Gastroesophageal sphincter (tissue), 4 donors: ENCODE measurements at places on chromosomes 16 and 17.

- ATAC-seq = no peak
Measured at GRCh38 chr16:17072104-17072503, 398.7 kb downstream of the XYLT1 start.

- peak; percentile 61 for ATAC-seq
Measured at GRCh38 chr16:85872734-85873133, 26.2 kb upstream of the IRF8 start.

- ATAC-seq = no peak
Measured at GRCh38 chr17:77872714-77873499, 85.6 kb upstream of the TNRC6C start.

GRCh38 chr16:3889059-3889458 lies 8.5 kb upstream of the CREBBP start:
- no peak for ATAC-seq

DNA sequence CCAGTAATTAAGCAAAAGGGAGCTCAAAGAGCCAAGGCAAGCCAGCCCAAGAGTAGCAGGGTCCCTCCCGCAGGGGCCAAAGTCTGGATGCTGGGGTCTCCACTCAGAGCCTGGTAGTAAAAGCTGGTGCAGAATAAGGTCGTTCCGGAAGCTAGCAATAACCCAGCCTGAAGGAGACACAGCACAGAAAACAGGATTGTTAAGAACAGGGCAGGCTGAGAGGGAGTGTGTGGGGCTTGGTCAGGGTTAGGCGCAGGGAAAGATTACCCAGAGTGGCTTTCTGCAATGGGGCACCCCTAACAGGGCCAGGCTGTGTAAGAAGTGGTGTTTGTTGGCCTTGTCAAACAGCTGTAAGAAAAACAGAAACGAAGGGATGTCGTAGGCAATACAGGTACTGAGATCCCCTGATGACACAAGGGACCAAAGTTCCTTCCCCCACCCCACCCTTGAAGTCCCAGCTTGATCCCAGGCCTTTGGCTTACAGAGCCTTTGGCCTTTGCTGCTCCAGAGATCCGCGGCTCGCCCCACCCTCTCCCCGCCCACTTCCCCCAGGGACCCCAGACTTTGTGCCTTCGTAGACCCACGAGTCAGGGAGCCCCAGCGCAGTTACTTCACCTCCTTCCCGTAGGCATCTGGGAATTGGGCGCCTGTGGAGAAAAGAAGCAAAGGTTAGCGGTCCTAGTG lies 712 bp downstream of the TMEM256 start:
- ATAC-seq = peak; percentile 4

GRCh38 chr16:79284766-79285165 lies 315.8 kb downstream of the MAF start:
- no peak for ATAC-seq

- ATAC-seq = no peak
Measured at GRCh38 chr16:30137897-30138296, 14.9 kb upstream of the MAPK3 start.

DNA sequence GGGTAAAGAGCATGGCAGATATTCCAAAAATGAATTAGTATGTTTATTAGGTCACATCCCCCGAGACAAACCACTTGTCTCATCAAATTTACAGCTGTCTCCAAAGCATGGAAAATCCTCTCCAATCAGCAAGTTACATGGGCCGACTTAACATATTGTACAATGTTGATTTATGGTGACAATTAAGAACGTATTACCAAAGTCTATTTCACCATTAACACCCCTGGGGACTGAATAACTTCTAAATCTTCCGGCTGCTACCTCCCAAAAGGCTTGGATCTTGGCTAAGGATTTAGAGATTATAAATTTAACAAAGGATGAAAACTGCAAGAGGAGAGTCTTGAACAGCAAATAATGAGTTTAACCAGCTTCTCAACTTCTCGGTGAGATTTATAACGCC lies 311.9 kb downstream of the NPIPA8 start:
- ATAC-seq = no peak

- ATAC-seq = no peak
Measured at GRCh38 chr17:8621585-8621984, 8.9 kb downstream of the MYH10 start.

- ATAC-seq = no peak
Measured at GRCh38 chr16:86096850-86097249, 197.9 kb downstream of the IRF8 start.
